Articular chondrocyte of knee joint (primary cell): ENCODE measurements at places on chromosomes 2 and 18. TPM values are rescaled to one million over a fixed set of nuclear protein-coding genes. Genes with fewer than 3 reads are reported as not detected.

Gene RTP5
- total RNA-seq, result not detected in 2 replicates

Gene CCDC195
- not detected in 2 replicates for total RNA-seq

Gene FAM228A
- total RNA-seq, result 0.43 and 0.65 TPM in 2 replicates

Gene CRYBA2
- 0.54 TPM in 1 of 2 replicates, not detected in the other for total RNA-seq

Gene FAM161A
- 2.3 and 2.4 TPM in 2 replicates for total RNA-seq

Gene IL1RN
- not detected in 2 replicates for total RNA-seq

Gene NEU2
- total RNA-seq, result not detected in 2 replicates

Gene TEKT4
- 0.11 TPM in 1 of 2 replicates, not detected in the other for total RNA-seq

Gene ASB18
- not detected in 2 replicates for total RNA-seq

Gene ZC3H6
- total RNA-seq, result 7.8 and 8.6 TPM in 2 replicates

Gene PRKAG3
- 0.11 and 0.39 TPM in 2 replicates for total RNA-seq

Gene VWC2L
- total RNA-seq, result not detected in 2 replicates

Gene NCKAP5
- total RNA-seq, result 0.13 and 0.22 TPM in 2 replicates

Gene HEATR5B
- total RNA-seq, result 29.9 and 30.6 TPM in 2 replicates

Gene IL1A
- not detected in 2 replicates for total RNA-seq

Gene POTEJ
- not detected in 2 replicates for total RNA-seq

Gene ONECUT2
- total RNA-seq, result under 0.01 TPM in 2 replicates

Gene SLC4A1AP
- total RNA-seq, result 29.8 and 31.8 TPM in 2 replicates

Gene PROKR1
- 0.11 TPM in 1 of 2 replicates, not detected in the other for total RNA-seq

Gene MEP1B
- not detected in 2 replicates for total RNA-seq

Gene CCT7
- total RNA-seq, result 186 and 191 TPM in 2 replicates

Gene ITGB6
- total RNA-seq, result 0.11 TPM in 1 of 2 replicates, not detected in the other

Gene FBLN7
- total RNA-seq, result 3.1 and 6.2 TPM in 2 replicates

Gene GALR1
- total RNA-seq, result not detected in 2 replicates

Gene OSGEPL1
- total RNA-seq, result 7.8 TPM in 2 replicates

Gene SERPINB10
- not detected in 2 replicates for total RNA-seq

Gene ADCYAP1
- total RNA-seq, result not detected in 2 replicates

Gene LCT
- 0.22 and 0.26 TPM in 2 replicates for total RNA-seq

Gene RAX
- not detected in 2 replicates for total RNA-seq

Gene LBX2
- 2.2 and 3.3 TPM in 2 replicates for total RNA-seq

Gene EGR4
- not detected in 2 replicates for total RNA-seq

Gene MPPE1
- 45.9 and 52.1 TPM in 2 replicates for total RNA-seq

Gene CHST9
- not detected in 2 replicates for total RNA-seq
